Fibroblast of skin of right quadriceps (primary cell): ENCODE measurements at places on chromosomes 11 and 22.

DNA sequence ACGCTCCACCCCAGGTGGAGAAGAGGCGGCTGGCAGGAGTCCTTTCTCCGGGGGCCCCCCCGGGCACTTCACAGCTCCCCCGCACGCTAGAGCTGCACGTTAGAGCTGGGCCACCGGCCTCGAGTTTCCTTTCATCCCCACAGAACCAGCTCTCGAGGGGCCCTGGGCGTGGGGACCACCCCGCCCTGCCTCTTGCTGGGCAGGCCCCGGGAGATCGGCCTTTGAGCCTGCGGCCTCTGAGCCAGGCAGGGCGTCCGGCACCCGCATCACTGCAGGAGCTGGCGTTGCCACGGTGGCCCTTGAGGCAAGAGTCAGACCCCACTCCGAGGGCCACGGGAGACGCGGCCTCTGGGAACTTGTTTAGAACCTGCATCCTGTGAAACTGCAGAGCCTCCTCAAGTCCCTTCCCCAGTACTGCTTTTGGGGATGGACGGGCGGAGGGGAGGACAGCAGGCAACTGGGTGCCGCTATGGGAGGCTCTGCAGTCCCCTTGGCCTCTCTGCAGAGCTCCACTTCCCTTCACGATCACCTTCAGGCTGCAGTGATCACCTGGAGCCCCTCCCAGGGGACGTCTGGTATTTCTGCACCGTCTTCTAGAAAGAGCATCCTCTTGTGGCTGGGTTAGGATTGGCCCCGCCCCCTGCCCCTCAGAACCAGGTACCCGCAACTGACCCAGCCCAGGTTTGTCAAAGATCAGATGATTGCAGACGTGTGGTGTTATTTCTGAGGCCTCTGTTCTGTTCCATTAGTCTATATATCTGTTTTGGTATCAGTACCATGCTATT lies 13.9 kb upstream of the GAL start:
- no peak for DNase-seq

- no peak for DNase-seq
These were observed 6.9 kb upstream of the NEAT1 start for GRCh38 chr11:65415499-65416340.

- peak; percentile 82 for DNase-seq
These were observed 37.4 kb upstream of the NCR3LG1 start for GRCh38 chr11:17314232-17314547.

DNA sequence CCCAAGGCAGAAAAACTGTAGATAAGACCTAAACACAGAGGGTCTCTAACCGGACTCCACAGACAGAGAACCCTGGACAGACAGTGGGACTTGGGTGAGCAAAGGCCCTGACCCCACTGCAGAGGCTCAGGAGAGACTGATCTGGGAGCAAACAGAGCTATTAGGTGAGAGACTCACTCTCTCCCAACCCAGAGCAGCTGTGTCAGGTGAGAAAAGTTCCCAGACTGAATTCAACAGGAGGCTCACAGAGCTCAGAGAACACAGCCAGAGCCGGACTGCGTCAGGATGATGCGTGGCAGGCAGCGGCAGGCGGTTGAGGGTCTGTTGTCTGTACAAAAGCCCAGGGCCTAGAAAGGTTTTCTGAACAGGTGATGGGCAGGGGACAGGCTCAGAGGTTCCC lies 5.5 kb downstream of the RFPL2 start:
- DNase-seq = no peak

DNA sequence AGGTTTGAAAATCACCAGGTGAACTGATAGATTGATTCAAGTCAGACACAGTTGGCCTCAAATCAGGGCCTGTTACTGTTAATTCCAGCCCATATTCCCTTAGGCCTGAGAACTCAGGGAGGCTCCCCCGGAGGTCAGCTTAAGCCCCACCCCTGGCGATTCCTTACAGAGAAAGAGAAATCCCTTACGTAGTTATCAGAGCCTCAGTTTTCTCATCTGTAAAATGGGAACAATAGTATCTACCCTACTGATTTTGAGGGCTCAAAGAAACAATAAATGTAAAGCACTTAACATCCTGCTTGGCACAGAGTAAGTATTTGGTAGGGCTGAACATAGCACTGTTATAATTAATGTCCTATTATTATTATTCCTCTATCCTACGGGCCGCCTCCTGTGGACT lies 94.1 kb downstream of the NAT10 start:
- DNase-seq = no peak

DNA sequence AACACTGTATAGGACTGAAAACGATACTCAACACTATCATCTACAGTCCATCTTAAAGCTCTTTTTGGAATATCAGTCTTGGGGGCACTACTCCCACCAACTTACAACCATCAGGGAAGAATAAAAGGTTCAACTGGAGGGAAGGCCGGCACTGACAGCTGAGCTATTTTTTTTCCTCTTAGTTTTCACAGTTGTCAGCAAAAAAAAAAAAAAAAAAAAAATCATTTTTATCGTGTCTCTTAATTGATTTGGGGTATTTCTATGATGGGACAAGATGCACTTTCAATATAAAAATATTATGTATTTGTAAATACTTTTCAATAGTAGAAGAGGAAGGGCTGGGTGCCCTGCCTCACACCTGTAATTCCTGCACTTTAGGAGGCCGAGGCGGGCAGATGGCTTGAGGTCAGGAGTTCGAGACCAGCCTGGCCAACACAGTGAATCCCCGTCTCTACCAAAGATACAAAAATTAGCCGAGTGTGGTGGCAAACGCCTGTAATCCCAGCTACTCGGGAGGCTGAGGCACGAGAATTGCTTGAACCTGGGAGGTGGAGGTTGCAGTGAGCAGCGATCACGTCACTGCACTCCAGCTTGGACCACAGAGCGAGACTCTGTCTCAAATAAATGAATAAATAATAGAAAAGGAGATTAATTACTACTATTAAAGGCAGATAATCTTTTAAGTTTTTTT lies 1.5 kb downstream of the KIF18A start:
- no peak for DNase-seq

DNA sequence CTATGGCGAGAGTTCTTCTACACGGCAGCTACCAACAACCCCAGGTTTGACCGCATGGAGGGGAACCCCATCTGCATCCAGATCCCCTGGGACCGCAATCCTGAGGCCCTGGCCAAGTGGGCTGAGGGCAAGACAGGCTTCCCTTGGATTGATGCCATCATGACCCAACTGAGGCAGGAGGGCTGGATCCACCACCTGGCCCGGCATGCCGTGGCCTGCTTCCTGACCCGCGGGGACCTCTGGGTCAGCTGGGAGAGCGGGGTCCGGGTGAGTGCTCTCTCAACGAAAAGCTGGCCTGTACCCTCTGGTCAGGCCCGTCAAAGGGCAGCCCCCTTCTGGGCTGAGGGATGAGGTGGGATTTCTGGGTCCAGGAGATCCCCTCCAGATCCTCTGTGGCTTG lies 15.9 kb upstream of the MAPK8IP1 start:
- DNase-seq = no peak

DNA sequence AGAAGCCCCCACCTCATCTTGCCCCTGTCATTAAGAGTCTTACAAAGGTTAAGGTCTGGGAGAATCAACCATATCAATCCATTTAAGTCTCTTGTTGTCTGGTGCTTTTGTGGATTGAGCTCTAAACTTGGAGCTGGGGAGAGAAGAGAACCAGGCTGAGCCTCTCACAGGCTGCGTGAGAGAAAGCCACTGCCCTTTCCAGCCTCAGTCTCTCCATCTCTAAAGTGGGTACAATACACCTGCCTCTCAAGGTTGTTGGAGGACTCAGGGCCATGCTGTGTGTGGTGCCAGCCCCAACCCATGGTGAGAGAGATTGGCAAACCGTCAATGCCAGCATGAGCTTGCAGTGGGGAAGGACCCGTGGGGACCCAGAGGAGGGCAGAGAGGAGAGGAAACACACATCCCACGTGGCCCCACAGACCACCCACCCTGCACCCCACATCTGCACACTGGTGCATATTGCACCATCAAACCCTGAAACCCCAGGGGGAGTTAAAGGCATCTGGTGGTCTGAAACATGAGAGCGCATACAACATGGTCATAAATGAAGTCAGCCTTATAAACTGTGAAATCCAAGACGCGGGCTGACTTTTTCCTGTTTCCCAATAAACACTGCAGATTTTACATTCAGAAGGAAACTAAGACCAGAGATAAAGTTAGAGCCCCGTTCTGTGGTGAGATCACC lies 27.5 kb upstream of the FBLN1 start:
- peak; percentile 88 for DNase-seq

- no peak for DNase-seq
These were observed 32.2 kb upstream of the LDLRAD3 start for GRCh38 chr11:35911616-35912165.
